ENCODE measurements at places on chromosomes 1 and 21.

- DNase-seq = no peak
Observed at GRCh38 chr21:42118901-42119300, 47.8 kb downstream of the UMODL1 start.

DNA sequence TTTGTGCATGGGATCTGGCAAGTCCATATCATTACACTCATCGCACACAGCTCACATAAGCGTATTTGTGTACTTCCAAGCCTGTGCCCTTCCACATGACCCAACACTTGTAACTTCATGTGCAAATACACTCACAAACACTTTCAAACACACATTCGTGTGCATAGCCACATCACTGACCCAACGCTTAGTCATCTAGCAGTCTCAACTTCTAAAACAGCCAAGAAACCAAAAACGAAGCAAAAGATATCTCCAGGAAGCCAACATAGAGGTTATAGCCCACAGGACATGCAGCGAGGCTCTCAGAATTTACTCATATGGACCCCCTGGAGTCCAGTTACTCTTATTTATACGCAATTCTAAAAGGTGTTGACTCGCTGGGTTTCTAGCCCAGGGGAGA lies 10.9 kb upstream of the GOLT1A start:
- no peak for DNase-seq

DNA sequence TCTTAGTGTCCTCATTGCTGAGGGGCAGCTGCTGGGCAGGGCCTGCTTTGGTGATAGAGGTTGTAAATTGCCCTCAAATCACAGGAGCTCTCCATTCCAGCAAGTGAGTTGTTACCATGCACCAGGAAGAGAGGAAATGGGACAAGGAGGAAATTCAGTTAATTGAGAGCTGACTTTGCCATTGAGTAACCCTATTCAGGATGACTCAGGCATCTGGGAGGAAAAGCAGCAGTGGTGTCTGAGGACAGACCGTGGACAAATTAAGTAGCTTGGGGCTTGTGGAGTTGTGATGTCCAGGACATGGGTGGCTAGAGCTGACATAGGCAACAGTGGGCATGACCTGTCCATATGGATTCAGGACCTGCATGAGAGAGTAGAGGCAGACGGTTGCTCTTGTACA lies 5.9 kb downstream of the ARHGEF10L start:
- DNase-seq = no peak

- DNase-seq = no peak
Observed at GRCh38 chr1:204524986-204525385, 8.8 kb downstream of the MDM4 start.

DNA sequence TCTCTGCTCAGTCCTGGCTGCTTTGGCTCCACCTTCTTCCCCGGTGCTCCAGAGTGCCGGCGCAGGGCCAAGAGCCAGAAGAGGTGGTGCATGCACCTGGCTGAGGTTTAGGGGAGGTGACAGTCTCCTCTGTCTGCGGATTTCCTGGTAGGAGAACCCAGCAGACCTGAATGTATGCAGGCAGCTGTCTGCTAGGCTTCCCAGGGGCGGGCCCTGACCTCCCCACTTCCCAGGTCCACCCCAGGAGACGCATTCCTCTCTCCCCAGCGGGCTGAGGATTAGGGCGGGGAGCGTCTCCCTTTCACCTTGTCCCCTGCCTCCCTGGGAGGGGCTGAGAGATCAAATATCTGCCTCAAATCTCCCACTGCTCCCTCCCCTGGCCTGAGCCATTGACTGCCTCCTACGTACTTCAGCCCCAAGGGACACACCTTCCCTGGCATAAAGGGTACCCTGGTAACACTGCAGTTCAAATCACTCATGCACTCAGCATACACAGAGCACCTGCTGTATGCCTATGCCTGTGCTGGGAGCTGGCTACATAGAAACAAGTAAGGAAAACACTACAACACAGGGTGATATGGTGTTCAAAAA lies 27.5 kb downstream of the DMBX1 start:
- DNase-seq = no peak

DNA sequence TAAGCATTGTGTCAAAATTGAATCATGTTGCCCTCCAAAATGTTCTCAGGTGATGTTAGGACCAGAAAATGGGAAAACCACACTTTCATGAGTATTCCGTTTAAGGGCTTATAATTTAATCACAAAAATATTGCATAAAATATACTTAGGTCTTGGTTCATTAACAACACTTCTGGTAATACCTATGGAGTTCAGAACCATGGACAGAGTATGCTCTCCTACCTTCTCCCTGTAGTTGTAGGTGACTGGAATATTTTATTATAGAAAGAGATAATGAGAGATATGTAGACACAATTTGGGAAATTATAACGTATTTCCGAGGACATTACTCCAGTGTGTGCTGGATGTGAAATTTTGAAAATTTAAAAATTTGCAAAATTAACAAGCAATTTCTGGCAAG lies 232.5 kb downstream of the NCAM2 start:
- no peak for DNase-seq

DNA sequence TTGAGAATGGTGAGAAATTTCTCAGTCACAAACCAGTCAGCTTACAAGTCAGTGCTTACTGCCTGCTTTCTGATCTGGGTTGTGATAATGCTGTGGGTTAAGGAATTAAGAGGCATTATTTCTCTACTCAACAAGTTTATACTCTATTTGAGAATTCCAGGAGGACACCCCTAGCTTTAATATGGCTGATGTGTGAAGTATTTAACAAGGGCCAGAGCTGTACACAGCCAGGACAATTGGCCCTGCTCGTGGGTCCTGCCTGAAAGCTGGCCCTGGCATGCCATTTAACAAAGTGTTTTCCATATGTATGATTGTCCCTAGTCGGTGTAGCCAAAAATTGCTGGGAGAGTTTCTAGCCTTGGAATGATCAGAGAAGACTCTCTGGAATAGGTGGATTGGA lies 43.2 kb downstream of the HHAT start:
- no peak for DNase-seq

- no peak for DNase-seq
Observed at GRCh38 chr1:18293291-18293690, 185.7 kb downstream of the IGSF21 start.

- no peak for DNase-seq
Observed at GRCh38 chr1:214135886-214136285, 145.1 kb upstream of the SMYD2 start.

DNA sequence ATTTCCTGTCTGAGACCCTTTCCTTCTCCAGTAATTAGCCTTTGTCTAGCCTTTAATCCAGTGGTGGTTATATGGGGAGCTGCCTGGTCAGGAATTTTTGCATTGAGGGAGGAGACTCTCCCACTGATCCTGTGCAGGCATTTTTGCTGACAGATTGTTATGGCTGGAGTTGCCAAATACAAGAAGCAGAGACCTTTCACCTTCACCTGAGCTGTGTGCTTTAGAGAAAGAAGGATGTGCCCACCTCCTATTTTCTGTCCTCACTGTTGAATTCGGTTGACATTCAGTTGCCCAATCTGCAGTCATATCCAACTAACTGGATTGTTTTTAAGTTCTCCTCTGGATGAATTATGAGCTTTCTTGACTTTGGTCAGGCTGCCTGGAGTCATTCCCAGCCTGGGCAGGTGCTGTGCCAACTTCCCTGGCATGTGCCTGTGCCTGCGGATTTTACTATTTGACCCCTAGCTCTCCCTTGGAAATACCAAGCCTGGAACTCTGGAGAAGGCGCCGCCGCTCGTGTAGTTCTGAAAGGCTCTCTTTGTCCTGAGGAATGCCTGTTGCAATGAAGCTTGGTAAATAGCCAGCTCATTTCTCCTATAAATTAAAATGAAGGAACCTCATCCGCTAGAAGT lies 143.9 kb downstream of the NOS1AP start:
- no peak for DNase-seq

- DNase-seq = no peak
Observed at GRCh38 chr1:33927721-33928120, 63.8 kb downstream of the HMGB4 start.

DNA sequence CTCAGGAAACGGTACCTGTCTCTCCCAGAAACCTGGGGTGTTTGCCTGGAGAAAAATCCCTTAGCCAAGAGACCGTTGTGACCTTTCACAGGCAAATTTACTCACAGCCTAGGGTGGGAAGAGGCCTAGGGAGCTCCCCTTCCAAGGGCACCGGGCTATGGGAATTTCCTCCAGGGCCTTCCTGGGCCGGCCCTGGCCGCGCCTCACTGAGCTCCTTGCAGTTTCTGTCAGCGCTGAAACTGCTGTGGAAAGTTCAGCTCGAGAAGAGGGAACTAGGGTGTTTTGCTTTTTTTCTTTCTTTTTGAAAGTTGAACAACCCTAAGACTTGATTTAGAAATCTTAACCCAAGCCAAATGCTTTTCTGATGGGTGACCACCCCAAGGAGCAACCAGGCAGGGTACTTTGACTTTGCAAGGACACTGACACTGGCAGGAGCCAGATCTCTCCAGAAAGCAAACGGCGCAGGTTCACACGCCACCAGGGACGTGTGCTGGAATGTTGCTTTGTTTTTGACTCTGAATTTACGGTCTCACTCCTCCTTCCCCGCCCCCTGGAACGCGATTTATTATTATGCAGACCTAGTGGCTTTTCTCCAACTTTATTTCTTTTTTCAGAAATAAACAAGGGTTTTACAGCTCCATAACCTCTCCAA lies 229.6 kb upstream of the JUN start:
- no peak for DNase-seq

DNA sequence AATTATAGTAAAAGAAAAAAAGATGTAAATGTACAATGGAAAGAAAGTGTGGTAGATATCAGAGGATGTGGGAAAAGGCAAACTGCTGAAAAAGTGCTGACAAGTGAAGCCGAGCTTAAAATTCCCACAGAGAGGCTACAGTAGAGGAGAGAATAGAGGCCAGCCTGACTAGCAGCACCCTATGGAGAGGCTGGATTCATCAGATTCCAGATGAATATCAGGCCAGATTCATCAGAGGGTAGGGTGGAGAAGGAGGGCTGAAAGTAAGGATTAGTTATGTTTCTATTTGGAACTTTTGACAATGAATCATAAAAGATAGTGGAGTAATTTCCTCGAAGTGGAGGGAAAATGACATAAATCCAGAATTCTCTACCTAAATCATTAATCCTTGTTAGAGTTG lies 60.4 kb upstream of the NEK7 start:
- no peak for DNase-seq

GRCh38 chr1:25451908-25452307 lies 21.2 kb downstream of the MACO1 start:
- DNase-seq = no peak

- no peak for DNase-seq
Observed at GRCh38 chr1:44842862-44843655, at the start of gene PTCH2. Gene PTCH2 (minus strand): TSS chr1:44843253. CDS start chr1:44842932, 321 bp downstream.

GRCh38 chr1:190003376-190003775 lies 474.3 kb downstream of the BRINP3 start:
- no peak for DNase-seq

GRCh38 chr1:201348211-201348566 lies 29.3 kb downstream of the TNNT2 start:
- DNase-seq = no peak

DNA sequence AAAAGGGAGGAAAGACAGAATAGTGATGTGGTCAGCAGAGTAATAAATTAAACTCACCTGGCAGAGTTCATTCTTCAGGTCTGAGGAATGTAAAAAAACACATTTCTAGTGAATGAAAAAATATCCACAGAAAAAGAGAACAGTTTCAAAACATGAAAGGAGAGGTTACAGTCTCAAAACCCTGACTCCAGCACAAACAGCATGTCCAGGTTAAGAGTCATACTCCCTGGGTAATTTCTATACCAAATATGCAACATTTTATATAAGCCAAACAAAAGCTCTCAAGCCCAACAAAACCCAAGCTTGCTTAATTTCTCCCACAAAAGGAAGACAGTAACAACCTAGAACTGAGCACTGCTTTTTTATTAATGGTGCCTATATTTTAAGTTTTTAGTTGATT lies 173.0 kb downstream of the NTMT2 start:
- DNase-seq = no peak

GRCh38 chr1:61680500-61680899 lies 44.4 kb downstream of the TM2D1 start:
- no peak for DNase-seq

- no peak for DNase-seq
Observed at GRCh38 chr1:12677565-12677964, 33.7 kb downstream of the AADACL4 start.

DNA sequence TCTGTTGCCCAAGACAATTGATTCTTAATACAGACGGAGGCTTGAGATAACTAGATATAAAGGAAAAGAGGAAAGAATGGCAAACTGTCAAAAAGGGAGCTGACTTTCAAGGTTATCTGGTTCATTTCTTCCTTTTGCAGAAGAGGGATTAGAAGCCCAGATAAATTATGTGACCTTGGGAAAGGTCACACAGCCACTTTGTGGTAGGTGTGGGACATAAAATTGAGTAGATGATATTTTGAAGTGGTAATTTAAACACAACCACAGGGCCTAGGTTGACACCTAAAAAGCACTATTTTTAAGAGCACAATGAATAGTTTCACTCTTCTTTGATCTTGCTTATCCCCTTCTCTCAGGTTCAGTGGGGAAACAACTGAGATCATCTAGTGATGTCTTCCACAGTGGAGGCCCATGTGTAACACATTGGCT lies 16.9 kb upstream of the KIAA0040 start:
- peak; percentile 53 for DNase-seq

DNA sequence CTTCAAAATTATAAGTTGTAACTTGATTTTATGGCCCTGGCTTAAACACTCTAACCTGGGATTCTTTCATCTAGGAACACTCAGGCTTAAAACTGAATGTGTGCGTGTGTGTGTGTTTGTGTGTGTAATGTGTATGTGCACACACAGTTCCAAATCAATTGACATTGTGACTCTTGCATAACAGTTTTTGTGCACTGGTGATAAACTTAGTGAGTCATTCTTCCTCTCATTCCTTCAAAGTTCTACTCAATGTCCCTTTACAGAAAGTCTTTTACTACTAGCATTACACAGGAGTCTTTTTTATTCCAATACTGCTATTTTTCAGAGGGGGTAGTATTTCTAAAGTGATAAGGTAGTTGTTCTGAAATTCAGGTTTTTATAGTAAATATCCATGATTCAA lies 943.6 kb downstream of the KCNT2 start:
- no peak for DNase-seq

DNA sequence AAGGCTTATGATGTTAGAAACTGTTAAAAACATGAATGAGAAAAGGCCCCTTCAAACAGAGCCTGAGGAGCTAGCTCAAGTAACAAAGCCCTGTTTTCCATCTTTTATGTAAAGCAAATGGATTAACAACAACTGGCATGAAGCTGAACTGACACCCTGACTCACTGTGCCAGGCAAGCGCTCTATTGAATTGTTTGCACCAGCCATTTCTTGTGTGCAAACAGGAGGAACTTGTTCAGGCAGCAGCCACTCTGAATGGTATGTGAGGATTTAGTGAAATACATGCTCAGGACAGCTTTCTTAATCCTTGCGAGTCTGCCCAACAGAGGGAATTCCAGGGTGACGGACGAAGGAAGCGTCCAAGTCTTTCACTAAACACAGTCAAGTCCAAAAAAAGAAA lies 291.1 kb upstream of the ADGRL2 start:
- no peak for DNase-seq

GRCh38 chr1:198623752-198624647 lies 14.8 kb upstream of the PTPRC start:
- DNase-seq = peak; percentile 58

GRCh38 chr1:2641381-2642130 lies 8.7 kb upstream of the MMEL1 start:
- no peak for DNase-seq

- DNase-seq = no peak
Observed at GRCh38 chr1:59900640-59901039, 25.9 kb downstream of the CYP2J2 start.
